ENCODE measurements at places on chromosomes 5 and 9.

- H3K27ac ChIP-seq: no peak overlapping the region
- no peaks in the 10 kb centered on the region for H3K36me3 ChIP-seq
- DNase-seq: no peak
- no peak overlapping the region for H3K4me3 ChIP-seq
- no peaks in the 10 kb centered on the region for H3K27me3 ChIP-seq
- no peaks in the 10 kb centered on the region for H3K4me1 ChIP-seq
Measured at GRCh38 chr5:14902826-14903560, 31.4 kb upstream of the ANKH start.

DNA sequence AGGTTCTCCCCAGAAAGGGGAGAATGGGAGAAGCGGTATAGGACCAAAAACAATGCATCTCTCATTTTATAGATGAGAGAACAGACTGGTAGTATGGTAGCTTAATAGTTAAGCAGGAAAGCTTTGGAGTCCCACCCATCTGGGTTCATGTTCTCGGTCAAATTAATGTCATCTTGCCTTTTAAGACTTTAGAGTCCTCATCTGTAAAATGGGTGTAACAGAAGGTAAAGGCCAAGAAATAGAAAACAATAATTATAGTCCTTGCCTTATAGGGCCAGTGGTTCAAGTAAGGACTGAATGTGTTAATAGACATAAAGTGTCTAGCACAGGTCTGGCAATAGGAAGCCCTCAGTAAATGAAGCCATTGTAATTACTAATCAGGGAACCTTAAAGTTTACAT, 16.4 kb downstream of the SMIM3 start:
- peaks cover 2% of the 10 kb centered on the region for H3K4me1 ChIP-seq
- H3K36me3 ChIP-seq: peaks cover 15% of the 10 kb centered on the region
- H3K27me3 ChIP-seq: no peaks in the 10 kb centered on the region
- H3K4me3 ChIP-seq: no peak overlapping the region

- no peak overlapping the region for H3K27ac ChIP-seq
- H3K4me3 ChIP-seq: no peak overlapping the region
- no peaks in the 10 kb centered on the region for H3K27me3 ChIP-seq
- H3K4me1 ChIP-seq: no peaks in the 10 kb centered on the region
Measured at GRCh38 chr5:56344594-56344993, 111.5 kb upstream of the ANKRD55 start.

DNA sequence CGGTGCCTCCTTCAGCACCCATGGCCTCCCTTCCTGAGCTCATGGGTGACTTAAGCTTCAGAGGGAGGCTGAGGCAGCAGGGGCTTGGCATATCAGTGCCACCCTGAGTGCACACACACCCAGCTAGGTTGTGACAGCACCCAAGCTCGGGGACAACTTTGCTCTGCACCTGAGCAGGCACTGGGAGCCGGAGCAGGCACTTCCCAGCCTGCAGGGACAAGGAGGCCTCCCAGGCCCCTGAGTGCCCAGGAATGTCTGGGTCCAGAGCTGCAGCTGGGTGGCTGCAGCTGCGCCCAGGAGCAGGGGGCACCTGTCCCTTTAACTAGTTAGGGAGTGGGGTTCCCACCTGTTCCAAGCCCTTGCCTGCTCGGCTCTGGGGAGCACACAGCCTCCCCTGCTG, 48.7 kb upstream of the CDH12 start:
- H3K36me3 ChIP-seq: no peaks in the 10 kb centered on the region
- DNase-seq: no peak
- H3K27me3 ChIP-seq: no peaks in the 10 kb centered on the region
- H3K4me3 ChIP-seq: no peak overlapping the region
- H3K4me1 ChIP-seq: no peaks in the 10 kb centered on the region

- peak overlapping the region; percentile 35 for H3K27ac ChIP-seq
- no peak overlapping the region for H3K4me3 ChIP-seq
- H3K27me3 ChIP-seq: no peaks in the 10 kb centered on the region
Measured at GRCh38 chr5:82346399-82347165, 68.4 kb upstream of the RPS23 start.

GRCh38 chr5:123752552-123753179, 240.7 kb downstream of the CSNK1G3 start:
- no peak for DNase-seq
- no peak overlapping the region for H3K27ac ChIP-seq
- H3K4me3 ChIP-seq: no peak overlapping the region

GRCh38 chr5:144333336-144333920, 162.8 kb downstream of the KCTD16 start:
- H3K4me1 ChIP-seq: no peaks in the 10 kb centered on the region
- DNase-seq: no peak
- no peak overlapping the region for H3K4me3 ChIP-seq
- H3K27ac ChIP-seq: no peak overlapping the region
- H3K27me3 ChIP-seq: no peaks in the 10 kb centered on the region

- no peak overlapping the region for H3K4me3 ChIP-seq
- no peak for DNase-seq
- H3K27me3 ChIP-seq: no peaks in the 10 kb centered on the region
- no peaks in the 10 kb centered on the region for H3K4me1 ChIP-seq
- H3K27ac ChIP-seq: no peak overlapping the region
Measured at GRCh38 chr5:34608859-34609648, 47.1 kb upstream of the RAI14 start.

GRCh38 chr9:15374310-15374709, 48.4 kb upstream of the SNAPC3 start:
- H3K4me3 ChIP-seq: no peak overlapping the region
- no peak for DNase-seq
- no peaks in the 10 kb centered on the region for H3K36me3 ChIP-seq
- no peaks in the 10 kb centered on the region for H3K4me1 ChIP-seq
- H3K27ac ChIP-seq: no peak overlapping the region
- H3K27me3 ChIP-seq: no peaks in the 10 kb centered on the region

- H3K27ac ChIP-seq: no peak overlapping the region
- H3K4me1 ChIP-seq: no peaks in the 10 kb centered on the region
- no peak overlapping the region for H3K4me3 ChIP-seq
- no peaks in the 10 kb centered on the region for H3K27me3 ChIP-seq
- no peak for DNase-seq
Measured at GRCh38 chr5:82363524-82363923, 85.4 kb upstream of the RPS23 start.

DNA sequence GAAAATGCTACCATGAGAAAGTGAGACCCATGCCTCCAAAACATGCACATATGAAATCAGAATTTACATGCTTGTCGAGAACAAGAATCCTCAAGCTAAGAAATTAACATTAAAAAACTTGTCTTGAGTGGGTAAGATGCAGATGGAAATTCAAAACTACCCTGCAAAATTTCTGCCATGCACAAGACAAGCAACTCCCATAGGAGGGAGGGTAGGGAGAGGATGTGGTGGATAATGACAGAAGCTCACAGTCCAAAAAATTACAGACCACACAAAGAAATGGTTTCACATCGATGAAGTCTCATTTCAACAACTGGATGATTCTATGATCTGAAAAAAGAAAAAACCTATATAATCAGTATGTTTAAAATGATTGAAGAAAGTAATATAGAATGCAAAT, 319.9 kb upstream of the PTGER4 start:
- H3K4me3 ChIP-seq: no peak overlapping the region
- H3K27me3 ChIP-seq: no peaks in the 10 kb centered on the region
- H3K36me3 ChIP-seq: no peaks in the 10 kb centered on the region
- DNase-seq: no peak

- DNase-seq: no peak
- H3K27ac ChIP-seq: no peak overlapping the region
- H3K4me3 ChIP-seq: no peak overlapping the region
Measured at GRCh38 chr9:13860019-13860418, 453.9 kb downstream of the NFIB start.

GRCh38 chr5:19886123-19886917, 101.7 kb downstream of the CDH18 start:
- H3K27me3 ChIP-seq: no peaks in the 10 kb centered on the region
- DNase-seq: no peak
- no peaks in the 10 kb centered on the region for H3K4me1 ChIP-seq
- H3K4me3 ChIP-seq: no peak overlapping the region

GRCh38 chr5:72291601-72292000, 28.4 kb downstream of the MRPS27 start:
- H3K27ac ChIP-seq: no peak overlapping the region
- H3K4me1 ChIP-seq: no peaks in the 10 kb centered on the region
- no peak overlapping the region for H3K4me3 ChIP-seq
- DNase-seq: no peak

DNA sequence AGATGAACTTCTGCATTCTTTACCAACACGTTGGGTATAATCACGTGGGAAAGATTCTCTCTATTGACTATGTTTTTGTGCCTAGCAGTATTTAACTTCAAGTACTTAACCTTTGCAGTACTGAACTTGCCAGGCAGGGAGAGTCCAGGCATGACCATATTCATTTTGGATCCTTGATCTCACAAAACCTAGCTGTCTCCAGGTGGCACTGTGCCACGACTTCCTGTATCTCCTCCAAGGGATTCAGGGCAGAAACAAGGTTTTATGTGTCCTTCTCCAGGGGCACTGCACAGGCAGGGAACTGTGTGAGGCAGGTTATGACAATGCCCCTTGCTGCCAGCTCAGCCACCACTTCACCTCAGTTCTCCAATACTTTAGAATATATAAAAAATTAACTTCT, 11.7 kb upstream of the IFNA5 start:
- no peak overlapping the region for H3K27ac ChIP-seq
- H3K4me1 ChIP-seq: no peaks in the 10 kb centered on the region
- H3K27me3 ChIP-seq: no peaks in the 10 kb centered on the region
- no peak overlapping the region for H3K4me3 ChIP-seq

DNA sequence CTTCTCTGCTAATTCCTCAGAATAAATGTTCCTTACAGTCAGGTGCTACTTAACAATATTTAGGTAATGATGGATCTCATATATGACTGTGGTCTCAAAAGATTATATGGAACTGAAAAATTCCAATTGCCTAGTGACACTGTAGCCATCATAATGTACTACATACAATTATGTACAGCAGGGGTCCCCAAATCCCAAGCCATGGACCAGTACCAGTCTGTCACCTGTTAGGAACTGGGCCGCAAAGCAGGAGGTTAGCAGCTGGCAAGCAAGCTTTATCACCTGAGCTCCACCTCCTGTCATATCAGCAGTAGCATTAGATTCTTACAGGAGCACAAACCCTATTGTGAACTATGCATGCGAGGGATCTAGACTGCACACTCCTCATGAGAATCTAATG, 69.6 kb downstream of the NR2F1-AS1 start:
- no peak overlapping the region for H3K4me3 ChIP-seq
- no peak for DNase-seq
- no peak overlapping the region for H3K27ac ChIP-seq
- peaks cover 3% of the 10 kb centered on the region for H3K4me1 ChIP-seq

- H3K27ac ChIP-seq: no peak overlapping the region
- no peaks in the 10 kb centered on the region for H3K4me1 ChIP-seq
- no peaks in the 10 kb centered on the region for H3K27me3 ChIP-seq
- H3K4me3 ChIP-seq: no peak overlapping the region
- no peaks in the 10 kb centered on the region for H3K36me3 ChIP-seq
Measured at GRCh38 chr5:93915142-93915553, 173.7 kb upstream of the POU5F2 start.

- no peak overlapping the region for H3K4me3 ChIP-seq
- H3K27ac ChIP-seq: no peak overlapping the region
- no peak for DNase-seq
- no peaks in the 10 kb centered on the region for H3K36me3 ChIP-seq
- no peaks in the 10 kb centered on the region for H3K27me3 ChIP-seq
- H3K4me1 ChIP-seq: peaks cover 2% of the 10 kb centered on the region
Measured at GRCh38 chr9:92747459-92748232, 17.0 kb downstream of the BICD2 start.

GRCh38 chr9:130756455-130757152, 63.0 kb downstream of the EXOSC2 start:
- H3K4me3 ChIP-seq: no peak overlapping the region
- H3K4me1 ChIP-seq: no peaks in the 10 kb centered on the region
- H3K27ac ChIP-seq: no peak overlapping the region
- no peaks in the 10 kb centered on the region for H3K36me3 ChIP-seq
- H3K27me3 ChIP-seq: no peaks in the 10 kb centered on the region
- no peak for DNase-seq

DNA sequence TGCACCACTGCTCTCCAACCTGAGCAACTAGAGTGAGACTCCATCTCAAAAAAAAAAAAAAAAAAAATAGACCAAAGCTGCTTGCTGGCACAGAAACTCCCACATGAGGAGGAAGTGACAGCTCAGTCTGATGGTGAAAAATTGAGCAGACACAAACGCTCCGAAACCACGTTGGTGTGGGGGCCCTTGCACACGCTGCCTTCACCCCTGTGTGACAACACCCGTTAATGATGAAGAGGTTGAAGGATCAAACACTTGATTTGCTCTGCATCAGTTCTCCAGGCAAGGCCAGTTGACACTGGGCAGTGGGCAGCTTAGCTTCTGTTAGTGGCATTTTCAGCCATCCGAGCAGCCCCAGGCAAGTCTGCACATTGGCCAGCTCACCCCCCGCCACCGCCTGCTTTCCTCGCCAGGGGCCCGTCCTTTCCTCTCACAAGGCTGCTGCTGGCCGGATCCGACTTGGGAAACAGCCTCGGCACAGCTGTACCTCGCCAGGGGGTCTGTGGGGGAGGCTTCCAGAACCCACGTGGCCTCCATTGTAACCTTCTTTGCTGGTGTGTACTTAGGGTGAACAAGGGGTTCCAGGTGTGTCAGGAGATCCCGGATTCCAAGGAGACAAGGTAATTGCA, 79.8 kb downstream of the COL27A1 start:
- no peak overlapping the region for H3K27ac ChIP-seq
- H3K4me1 ChIP-seq: peaks cover 11% of the 10 kb centered on the region
- no peaks in the 10 kb centered on the region for H3K36me3 ChIP-seq
- H3K27me3 ChIP-seq: no peaks in the 10 kb centered on the region

DNA sequence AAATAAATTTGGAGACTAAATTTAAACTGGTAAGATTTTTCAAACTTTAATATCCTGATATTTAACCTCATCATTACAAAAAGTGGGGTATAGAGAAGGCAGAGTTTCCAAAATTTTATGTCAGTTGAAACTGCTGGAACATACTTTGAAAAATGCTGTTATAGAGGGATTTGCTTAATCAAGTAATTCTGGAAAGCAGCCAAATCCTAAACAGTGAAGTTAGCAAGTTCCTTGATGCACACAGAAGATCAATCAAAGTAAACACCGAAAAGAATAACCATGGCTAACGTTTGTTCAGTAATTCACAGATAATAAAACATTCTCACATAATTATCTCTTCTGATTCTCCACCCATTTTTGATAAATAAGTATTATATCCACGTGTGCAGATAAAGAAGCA, 8.1 kb upstream of the PRR16 start:
- no peaks in the 10 kb centered on the region for H3K4me1 ChIP-seq
- H3K27ac ChIP-seq: no peak overlapping the region
- no peak for DNase-seq
- H3K4me3 ChIP-seq: no peak overlapping the region

Measured in kidney (tissue), 22 donors.